ENCODE measurements at places on chromosomes 2 and 18. TPM values are rescaled to one million over a fixed set of nuclear protein-coding genes. Genes with fewer than 3 reads are reported as not detected.

Gene ATG16L1
- total RNA-seq: 43.4 TPM

Gene AQP12A
- not detected for total RNA-seq

Gene GAREM1
- total RNA-seq: 11.1 TPM

Gene SERPINB3
- not detected for total RNA-seq

Gene UGT1A8
- not detected for total RNA-seq

Gene PMAIP1
- 66.7 TPM for total RNA-seq
